ENCODE measurements at places on chromosomes 2 and 18.

DNA sequence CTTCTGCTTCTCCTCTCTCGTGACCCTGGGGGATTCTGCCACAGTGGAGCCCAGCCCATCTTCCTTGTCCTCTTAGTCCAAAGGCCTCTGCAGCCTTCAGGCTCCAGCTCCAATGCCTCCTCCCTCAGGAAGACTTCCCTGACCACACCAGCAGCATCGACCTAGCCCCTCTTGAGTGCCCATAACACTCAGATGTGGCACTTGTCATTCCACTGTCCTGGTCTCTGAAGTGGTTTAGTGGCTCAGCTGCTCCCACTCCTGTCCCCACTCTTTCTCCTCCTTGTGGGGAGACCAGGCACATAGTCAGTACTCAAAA is 97.5 kb downstream of the STPG4 start:
- DNase-seq, result no peak

DNA sequence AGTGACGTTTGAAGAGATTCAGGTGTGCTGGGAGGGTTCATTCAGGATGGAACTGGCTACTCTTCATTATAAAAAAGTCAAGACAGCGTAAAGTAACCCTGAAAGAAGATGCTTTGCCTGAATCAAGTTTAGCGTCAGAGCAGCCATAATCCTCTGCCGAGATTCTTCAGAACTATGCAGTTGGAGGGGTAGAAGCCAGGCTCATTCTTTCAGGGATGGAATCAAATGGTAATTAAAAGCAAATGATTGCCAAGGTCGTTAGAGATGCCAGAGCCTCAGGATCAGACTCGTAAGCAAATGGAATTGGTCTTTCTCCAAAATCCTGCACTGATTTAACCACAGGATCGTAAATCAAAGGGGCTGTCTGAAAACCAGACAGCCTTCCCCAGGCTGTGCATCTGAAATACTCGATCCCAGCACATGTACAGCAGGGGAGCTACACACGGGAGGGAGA is 21.9 kb downstream of the APCDD1 start:
- DNase-seq, result no peak

DNA sequence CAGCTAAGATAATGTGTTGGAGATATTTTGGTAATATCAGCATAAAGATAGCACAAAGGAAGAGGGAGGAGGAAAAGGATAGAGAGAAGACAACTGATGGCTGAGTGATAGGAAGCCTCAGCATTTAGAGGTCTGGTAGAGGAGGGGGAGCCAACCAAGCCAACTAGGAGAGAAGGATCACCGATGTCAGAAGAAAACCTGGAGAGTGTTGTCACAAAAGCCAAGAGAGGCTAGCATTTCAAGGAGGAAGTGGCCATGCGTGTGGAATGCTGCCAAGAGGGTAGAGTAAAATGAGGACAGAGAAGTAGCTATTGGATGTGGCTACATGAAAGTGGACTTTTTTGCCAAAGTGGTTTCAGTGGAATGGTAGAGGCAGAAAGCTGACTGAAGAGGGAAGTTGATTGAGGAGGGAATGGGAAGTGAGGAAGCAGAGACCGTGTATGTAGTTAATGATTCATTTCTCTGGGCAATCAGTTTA is 34.3 kb downstream of the LCLAT1 start:
- DNase-seq, result no peak

GRCh38 chr2:126674075-126674744 is 18.3 kb downstream of the GYPC start:
- no peak for DNase-seq

- DNase-seq, result no peak
Measured at GRCh38 chr18:27717816-27718215, 459.1 kb downstream of the CDH2 start.

DNA sequence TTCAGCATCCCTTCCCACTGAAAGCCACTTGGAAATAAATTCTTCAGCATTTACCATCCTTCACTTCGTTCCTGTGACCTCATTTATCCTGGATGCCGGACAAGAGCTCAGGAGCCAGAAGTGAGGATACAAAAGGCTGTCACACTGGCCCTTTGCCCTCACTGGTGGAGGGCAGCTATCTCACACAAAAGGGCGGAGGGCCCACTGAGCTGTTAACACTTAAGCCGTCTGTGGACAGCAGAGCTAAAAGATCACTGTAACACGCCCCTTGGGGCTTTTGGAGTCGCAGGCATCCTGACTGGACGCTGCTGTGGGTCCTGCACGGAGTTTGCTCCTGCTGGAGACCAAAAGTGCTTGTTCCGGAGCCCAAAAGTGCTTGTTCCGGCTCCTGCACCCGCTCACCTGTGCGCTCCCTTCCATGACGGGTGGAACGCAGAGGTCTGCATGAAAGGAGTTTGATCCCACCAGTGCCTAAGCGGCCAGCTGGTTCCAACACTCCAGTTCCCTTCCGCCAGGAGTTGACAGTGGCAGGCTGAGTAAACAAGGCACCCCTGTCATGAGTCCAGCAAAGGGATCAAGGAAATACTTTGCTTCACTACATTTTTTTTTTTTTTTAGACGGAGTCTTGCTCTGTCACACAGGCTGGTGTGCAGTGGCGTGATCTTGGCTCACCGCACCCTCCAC is 572.0 kb upstream of the LINC00305 start:
- DNase-seq, result peak; percentile 32

- no peak for DNase-seq
Measured at GRCh38 chr2:33494877-33495641, 18.6 kb downstream of the RASGRP3 start.

DNA sequence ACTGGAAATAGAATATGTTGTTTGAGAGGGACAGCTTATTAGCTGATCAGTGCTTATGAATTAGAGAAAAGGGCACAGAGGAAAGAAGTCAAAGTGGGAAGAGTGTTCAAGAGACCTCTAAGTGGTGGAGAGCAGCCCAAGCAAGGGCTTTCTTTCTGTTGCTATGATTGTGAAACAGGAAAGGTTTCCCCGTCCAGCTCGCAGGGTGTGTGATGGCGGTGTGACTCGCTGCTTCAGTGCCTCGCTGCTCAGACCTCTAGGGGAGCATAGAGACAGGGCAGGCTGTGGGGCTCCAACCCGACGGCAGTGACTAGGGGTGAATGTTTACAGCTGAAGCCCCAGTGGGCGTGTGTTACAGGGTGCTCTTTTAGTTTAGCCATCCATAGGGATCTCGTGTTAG is 166.5 kb upstream of the COPS8 start:
- DNase-seq, result no peak

DNA sequence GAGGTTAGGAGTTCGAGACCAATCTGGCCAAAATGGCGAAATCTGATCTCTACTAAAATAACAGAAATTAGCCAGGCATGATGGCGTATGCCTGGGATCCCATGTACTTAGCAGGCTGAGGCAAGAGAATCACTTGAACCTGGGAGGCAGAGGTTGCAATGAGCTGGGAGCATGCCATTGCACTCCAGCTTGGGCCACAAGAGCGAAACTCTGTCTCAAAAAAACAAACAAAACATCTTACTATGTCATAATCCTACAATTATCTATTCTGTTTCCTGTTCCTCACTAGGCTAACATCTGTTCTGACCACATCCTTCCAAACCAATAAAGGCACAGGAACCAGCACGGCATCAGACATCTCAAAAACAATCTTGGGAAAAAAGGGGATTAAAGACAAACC is 361.8 kb upstream of the UBE2E3 start:
- DNase-seq, result no peak

DNA sequence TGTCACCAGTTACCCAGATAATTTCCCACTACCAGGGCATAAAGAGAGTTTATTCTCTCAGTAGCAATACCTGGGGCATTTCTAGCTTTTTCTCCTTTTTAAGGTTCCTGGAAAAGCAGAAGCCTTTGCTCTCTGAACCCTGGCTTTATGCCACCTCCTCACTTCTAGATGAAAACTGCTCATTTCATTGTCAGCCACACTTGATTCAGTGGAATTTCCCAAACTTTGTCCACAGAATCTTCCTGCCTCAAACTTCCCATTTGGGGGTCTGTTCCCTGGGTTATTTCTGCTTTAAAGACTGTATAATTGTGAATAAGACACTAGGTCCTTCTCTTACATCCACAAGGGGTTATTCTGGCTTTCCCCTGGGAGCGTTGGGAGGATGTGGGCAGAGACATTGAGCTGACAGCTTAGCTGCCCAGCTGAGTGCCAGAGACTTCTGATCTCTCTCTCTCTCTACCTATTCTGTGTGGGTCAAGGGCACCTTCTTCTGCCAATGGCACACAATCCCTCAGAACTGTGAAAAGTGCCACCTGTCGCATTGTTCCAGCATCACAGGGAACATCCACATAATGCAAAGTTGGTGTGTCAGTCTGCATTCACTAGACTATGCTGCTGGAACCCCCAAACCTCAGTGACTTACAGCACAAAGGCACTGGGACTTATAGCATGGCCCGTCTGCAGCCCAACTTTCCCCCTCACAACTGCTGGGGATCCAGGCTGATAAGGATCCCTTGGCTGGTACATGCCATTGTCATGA is 19.9 kb upstream of the NRP2 start:
- DNase-seq, result no peak

DNA sequence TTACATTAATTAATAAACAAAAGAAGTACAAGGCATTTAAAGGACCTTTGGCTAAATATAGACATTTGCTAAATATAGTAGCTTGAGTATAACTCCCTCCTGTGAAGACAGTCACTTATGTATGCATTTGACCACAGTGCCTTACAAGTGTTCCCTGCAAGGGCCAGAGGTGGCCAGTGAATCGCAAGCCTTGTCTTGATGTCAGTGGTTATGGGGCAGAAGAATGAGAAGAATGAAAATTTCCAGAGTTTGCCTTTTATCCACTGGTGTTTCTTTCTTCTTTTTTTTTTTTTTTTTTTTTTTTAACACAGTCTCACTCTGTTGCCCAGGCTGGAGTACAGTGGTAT is 1.8 kb downstream of the LRRFIP1 start:
- DNase-seq, result no peak

DNA sequence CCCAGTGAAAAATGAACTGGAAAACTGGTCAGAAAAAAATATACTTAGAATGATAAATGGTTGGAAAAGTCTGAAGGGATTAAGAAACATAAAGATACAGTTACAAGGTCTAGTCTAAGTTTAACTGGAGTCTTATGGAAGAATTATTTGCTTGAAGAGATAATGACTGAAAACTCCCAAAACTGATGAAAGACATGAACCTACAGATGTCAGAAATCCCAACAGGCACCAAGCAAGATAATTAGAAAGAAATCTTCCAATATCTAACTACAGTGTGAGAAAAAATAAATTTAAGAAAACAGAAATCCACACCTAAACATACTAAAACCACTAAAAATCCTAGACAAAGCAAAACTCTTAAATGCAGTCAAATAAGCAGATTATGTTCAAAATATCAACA is 19.4 kb downstream of the SS18 start:
- no peak for DNase-seq

GRCh38 chr2:101942851-101943250 is 48.9 kb upstream of the IL1R2 start:
- DNase-seq, result no peak

GRCh38 chr2:100632037-100632436 is 69.2 kb downstream of the PDCL3 start:
- no peak for DNase-seq

- DNase-seq, result peak; percentile 20
Measured at GRCh38 chr18:28175150-28175929, 1.6 kb downstream of the CDH2 start.

- no peak for DNase-seq
Measured at GRCh38 chr2:230737300-230737699, 24.7 kb downstream of the CAB39 start.

DNA sequence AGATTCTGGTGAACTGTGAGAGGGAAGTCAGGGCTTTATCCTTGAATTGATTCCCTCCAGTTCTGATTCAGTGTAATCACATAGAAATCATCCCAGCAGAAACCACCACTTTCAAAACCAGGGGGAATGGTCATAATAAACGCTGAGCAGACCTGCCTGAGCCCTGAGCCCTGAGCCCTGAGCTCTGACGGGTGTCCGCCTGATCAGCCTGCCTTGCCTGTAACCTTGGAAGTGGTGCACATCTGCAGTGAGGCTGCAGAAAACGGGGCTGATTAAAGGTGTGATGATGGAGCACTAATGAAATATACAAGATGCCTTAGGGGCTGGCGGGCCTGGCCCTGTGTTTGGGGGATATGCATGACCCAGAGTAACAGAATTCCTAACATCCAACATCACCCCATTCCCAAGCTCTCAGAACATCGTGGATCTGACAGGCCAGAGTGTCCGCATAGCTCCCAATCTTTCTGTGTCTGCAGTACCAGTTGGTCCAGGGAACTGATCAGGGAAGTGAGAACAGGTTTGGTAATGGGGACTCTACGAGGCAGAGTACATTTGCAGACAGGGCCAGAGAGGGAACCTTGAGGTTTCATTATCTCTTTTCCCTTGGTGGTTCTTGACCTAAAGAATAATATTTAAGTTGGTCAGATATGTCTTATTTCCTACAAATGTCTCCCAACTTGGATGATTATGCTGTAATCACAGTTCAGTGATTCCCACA is 37.8 kb downstream of the KCTD18 start:
- no peak for DNase-seq

DNA sequence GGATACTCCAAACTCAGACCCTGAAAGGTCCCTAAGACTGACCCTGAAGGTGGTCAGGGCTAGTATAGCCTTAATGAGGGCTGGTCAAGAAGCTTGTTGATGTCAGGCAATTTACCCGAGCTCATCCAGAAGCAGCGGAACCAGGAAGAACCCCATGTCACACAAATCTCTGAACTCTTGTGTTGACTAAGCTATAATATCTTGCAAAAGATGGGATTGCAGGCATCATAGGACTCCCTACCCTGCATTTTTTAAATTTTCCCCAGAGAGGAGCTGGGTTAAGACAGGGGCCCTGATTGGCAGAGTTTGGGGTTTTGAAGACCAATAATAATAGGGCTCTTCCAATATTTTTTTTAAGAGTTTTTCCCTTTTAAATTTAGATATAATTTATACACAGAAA is 2.0 kb upstream of the PLEKHB2 start:
- DNase-seq, result no peak

- DNase-seq, result no peak
Measured at GRCh38 chr2:192828175-192828574, 633.4 kb upstream of the TMEFF2 start.

DNA sequence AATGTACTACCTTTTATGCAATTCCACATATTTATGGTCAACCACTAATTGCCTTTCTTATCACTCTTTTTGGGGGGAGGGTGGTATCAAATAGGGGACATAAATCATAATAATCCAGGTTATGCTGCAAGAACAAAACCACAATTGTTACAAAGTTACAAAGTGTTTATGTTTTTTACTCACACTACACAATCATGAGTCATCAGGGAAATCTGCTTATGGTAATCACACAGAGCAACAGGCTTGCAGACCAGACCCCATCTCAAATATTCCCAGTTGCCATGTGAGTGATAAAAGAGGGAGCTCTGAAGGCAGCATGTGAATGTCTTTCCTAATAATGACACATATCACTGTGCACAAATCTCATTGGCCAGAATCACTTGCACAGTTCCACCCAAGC is 304.7 kb upstream of the TMEFF2 start:
- DNase-seq, result no peak

- no peak for DNase-seq
Measured at GRCh38 chr2:130949954-130950353, 113.2 kb downstream of the ARHGEF4 start.

DNA sequence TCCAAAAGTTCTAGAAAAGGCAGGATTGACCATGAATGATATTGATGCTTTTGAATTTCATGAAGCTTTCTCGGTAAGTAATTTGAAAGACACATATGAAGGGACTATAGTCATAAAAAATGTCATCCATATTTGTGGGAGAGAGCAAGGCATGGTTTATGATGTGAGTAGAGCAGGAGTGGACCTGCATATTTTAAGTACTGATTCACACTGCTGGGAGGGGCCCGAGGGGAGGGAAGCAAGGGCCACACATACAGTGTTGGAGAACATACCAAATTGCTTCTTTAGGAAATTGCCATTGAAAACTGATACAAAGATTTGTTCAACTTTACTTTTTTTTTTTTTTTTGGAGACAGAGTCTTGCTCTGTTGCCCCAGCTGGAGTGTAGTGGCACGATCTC is 39.4 kb downstream of the HADHB start:
- DNase-seq, result no peak
